NCI-H1417 treated with DMSO at 0.1 percent for 48 hours (cell line): ENCODE measurements at places on chromosomes 3 and 15.

DNA sequence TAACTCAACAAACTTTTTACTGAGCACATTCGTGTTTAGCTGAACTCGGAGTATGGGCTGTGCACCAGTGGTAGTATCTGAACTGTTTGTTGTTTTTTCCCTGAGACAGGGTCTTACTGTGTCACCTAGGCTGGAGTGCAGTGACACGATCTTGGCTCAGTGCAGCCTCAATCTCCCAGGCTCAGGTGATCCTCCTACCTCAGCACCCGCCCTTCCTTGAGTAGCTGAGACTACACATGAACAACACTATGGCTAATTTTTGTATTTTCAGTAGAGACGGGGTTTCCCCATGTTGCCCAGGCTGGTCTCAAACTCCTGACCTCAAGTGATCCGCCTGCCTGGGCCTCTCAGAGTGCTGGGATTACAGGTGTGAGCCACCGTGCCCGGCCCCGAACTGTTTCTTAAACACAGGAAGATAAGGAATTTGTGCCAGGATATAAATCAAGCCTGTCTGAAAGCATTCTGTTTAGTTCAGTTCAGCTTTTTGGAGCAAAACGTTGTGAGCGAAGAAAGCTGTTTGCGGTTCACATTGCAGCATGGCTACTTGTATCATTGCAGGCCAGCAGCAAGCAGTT lies 40.4 kb upstream of the SKOR1 start:
- no peak for DNase-seq

GRCh38 chr3:64303401-64303800 lies 78.1 kb upstream of the PRICKLE2 start:
- DNase-seq, result no peak

GRCh38 chr3:160257606-160258005 lies 32.4 kb downstream of the C3orf80 start:
- no peak for DNase-seq

DNA sequence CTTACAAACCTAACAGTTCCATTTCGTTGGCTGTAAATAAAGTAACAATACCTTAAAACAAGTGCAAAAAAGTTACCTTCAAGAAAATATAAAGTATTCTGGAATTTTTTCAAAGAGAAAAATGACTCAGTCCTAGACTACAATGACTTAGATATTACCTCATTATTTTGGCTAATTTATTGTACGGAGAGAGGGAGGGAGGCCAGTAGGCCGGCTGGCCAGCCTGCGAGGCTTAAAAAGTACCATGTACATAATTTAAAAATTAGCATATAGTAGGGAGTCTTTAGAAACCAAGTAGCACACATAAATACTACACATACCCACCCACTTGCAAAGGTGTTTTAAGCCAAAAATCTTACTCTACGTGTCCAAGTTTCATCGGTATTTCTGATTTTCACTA lies 41.9 kb upstream of the MAP4 start:
- DNase-seq, result no peak

DNA sequence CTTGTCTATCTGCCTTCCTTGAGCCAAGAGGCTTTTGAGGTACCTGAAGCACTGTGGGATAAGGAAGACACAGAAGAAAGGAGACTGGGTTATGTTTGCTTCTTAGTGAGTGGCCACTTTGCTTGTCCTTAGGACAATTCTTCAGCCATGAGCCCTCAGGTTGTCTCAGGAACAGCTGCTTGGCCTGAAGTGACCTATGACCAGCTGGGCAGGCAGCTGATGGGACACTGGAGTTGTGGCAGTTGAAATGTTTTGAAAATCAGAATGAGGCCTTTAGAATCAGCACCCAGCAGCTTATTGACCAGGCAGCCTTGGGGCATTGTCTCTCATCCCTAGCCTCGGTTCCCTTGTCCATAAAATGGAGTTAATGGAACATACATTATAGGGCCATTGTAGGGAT lies 37.0 kb downstream of the RBP2 start:
- no peak for DNase-seq

DNA sequence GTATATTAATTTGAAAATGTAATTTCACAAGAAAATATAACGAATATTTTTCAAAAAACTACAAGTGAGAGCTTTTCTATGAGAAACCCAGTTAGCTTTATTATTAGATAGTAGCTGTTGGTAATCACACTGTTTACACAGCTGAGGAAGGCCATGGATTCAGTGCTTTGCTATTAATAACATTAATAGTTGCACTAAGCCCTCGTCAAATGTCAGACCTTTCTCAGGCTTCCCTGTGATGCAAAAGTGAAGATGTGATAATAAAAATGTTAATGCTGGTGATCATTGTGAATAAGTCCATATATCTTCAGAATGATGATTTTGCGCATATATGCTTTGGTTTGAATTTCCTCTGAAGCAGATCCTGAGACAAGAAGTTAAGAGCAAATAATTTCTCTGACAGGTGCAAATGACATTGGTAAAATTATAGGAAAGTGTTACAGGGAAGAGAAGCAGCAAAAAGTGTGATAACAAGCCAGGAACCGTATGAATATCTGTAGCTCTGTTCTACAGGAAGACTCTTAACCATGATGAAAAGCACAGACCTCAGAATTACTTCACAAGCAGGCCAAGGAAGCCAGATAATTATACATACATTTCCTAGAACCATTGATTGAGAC lies 56.5 kb upstream of the CNTN6 start:
- no peak for DNase-seq

- DNase-seq, result no peak
These were observed 13.2 kb upstream of the GNB4 start for GRCh38 chr3:179464323-179465092.

DNA sequence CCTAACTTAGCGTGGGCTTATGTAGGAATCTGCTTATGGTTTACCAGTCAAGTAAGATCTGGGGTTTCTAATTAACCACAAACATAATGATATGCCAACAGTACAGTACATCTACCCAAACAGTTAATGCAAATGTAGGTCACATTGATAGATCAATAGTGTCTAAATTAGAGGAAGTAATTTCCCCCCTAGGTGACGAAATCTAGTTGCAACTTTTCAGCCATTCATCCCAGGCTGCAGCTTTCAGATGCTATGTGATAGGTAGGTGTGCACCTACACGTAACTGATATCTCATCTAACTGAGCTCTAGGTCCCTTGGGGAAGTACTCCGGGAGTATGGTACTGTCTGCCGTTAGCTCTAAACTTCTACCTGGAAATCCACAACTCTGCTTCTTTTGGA lies 57.2 kb downstream of the CRTC3 start:
- no peak for DNase-seq

- no peak for DNase-seq
These were observed 44.0 kb downstream of the MFSD1 start for GRCh38 chr3:158845765-158846350.

DNA sequence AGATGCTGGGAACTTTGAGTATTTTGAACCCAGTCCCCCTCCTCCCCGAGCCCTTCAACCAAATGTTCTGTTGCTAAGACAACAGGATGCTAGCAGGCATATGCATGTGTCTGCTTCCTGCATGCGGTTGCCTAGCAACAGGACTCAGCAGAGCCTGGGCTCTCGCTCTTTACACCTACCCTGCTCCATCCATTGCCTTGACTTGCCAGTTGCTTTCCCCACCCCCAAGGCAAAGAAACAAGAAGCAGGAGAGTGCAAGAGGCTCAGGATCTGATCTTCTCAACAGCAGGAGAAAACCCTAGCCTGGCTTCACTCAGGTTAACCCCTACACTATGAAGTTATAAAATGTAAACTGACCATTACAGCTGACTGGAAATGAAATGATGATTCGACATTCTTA lies 393.0 kb downstream of the IGSF11 start:
- peak; percentile 67 for DNase-seq

GRCh38 chr15:101044625-101045235 lies 125.6 kb downstream of the LRRK1 start:
- DNase-seq, result no peak

GRCh38 chr3:112734736-112735350 lies 93.9 kb upstream of the CCDC80 start:
- no peak for DNase-seq

DNA sequence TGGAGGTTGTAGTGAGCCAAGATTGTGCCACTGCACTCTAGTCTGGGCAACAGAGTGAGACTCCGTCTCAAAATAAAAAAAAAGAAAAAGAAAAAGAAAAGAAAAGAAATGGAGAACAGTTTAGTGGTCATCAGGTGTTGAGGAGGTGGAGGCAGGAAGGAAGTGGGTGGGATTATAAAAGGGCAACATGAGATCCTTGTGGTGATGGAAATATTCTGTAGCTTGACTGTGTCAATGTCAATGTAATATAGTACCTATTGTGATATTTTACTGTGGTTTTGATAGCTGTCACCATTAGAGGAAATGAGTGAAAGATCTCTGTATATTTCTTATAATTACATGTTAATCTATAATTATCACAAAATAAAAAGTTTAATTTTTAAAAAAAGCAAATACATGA lies 60.8 kb downstream of the TRAT1 start:
- no peak for DNase-seq

DNA sequence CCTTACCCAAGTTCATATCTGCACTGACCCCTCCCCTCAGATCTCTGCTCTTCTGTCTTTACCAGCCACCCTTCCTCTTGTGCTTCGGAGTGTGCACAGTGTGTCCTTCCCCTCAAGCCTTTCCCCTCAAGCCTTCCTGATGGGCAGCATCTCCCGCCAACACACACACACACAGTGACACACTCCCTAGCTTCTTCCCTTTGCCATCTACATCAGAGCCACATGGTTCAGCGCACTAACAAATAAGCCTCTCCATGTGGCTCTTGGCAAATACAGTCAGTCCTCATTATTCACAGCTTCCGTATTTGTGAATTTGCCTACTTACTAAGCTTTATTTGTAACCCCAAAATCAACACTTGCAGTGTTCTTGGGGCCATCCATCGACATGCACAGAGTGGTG lies 37.5 kb downstream of the SH3BP5 start:
- no peak for DNase-seq

DNA sequence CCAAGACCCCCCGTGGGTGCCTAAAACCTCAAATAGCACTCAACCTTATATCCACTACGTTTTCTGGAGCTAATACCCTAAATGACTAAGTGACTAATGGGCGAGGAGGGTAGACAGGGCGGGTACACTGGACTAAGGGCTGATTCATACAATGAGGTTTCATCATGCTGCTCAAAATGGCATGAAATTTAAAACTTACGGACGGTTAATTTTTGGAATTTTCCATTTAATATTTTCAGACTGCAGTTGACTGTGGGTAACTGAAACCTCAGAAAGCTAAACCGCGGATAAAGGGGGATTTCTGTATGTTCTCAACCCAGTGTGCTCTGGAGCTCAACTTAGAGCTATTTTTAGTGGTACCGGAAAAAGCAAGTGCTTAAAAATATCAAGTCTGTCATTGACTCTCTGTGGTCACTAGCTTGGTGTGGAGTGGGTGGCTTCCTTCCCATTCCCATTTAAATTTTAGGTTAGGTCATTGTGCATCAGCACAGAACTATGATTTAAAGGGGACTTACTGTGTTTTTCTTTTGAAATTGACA lies 72.9 kb downstream of the LRRC28 start:
- no peak for DNase-seq

DNA sequence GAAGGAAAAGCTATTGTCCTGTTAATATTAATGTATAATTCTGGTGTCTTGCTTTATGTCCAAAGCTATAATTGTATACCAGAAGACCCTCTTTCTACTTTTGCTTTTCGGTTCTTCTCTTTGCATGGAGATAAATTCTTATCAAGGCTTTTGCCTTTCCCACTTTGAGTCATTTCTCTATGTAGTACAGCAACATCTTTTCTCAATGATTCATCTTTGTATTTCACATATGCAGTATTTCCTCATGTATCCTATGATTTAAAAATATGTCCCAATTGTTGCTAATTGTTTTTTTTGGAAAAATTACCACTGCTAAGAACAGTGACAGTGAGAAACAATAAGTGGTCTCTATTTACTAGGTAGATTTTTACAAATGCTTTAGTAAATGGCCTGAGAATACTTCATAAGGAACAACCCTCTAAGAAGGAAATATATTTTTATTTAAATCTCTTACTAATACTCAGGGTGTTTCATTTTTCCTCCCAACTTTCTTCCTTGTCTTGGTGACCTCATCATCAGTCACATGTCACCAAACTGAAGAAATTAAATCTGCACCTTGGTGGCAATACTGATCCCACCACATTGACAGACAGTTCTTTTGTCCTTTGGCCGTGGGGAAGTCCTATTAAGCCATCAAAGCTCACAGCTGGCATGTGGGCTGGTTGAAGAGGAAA lies 290.6 kb downstream of the SATB1 start:
- no peak for DNase-seq

DNA sequence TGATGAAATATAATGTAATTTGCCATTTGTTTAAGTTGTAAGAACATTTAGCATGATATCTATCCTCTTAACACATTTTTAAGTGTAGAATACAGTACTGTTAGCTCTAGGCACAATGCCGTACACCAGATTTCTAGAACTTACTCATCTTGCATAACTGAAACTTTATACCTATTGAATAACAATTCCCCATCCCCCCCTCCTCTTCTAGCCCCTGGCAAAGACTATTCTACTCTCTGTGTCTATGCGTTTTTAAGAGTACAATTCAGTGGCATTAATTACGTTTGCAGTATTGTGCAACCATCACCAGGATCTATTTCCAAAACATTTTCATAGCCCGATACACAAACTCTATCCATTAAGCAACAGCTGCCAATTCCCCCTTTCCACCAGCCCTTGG lies 261.7 kb downstream of the PLOD2 start:
- DNase-seq, result no peak

DNA sequence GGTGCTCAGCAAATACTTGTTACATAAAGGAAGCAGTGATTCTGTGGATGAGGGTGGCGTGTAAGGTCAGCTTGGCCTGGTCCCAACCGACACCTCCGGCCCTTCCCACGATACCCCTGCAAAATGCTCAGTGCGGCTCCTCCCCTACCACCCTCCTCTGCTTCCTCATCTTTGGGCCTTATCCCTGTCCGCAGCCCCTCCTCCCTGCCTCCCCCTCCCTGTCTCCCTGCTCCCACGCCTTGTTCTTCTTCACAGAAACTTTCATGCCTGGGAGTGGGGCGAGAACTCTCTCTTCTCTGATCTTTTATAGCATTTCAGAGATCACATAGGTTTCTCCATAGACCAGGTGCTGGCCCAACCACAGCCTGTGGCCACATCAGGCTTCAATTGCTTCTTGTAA lies 75.0 kb upstream of the ATP2B2 start:
- DNase-seq, result no peak

DNA sequence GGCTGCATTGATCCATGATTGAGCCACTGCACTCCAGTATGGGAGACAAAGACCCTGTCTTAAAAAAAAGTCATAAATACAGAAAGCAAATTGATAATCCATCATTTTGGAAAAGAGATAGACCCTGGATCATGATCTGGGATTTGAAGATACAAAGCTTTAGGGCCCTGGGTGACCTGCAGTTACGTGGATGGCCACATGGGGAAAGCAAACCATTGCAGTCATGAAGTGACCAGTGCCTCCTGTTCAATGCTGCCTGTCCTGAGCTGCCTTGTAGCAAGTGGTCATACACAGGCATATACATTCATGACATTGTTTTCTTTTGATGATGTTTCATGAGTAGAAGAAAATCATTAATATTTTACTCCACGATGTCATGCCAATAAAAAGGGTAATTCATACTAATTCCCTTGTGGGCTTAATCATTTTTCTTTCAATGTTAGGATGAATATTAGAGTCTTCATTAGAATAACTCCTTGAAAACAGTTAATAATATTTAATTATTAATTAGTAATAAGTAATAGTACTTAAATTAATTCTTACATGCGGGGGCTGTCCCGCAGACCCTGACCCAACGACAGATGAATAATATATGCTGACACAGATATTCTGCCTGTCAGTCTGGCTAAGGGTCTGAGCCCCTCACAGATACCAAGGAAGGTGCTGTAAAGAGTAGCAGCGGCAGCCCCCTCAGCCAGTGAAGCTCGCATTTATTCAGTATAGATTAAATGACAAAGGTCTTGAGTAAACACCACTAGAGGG lies 109.0 kb upstream of the UNC13C start:
- DNase-seq, result no peak

- no peak for DNase-seq
These were observed 71.9 kb upstream of the SLC6A11 start for GRCh38 chr3:10744098-10744465.
